Lower lobe of right lung (tissue), 2 donors: ENCODE measurements at places on chromosomes 7 and 10. TPM values are rescaled to one million over a fixed set of nuclear protein-coding genes. Genes with fewer than 3 reads are reported as not detected.
A peak's percentile ranks its signal among the peaks of the same experiment; 100 is the strongest.

BRAT1 gene
- 24.4 TPM for total RNA-seq

EPC1 gene
- total RNA-seq, result 40.3 TPM

NCF1 gene
- total RNA-seq, result 50.8 TPM

GRCh38 chr7:157559596-157560257 lies 222.9 kb downstream of the DNAJB6 start:
- DNase-seq, result peak; percentile 39

GRCh38 chr7:97835296-97836138 lies 36.7 kb downstream of the ASNS start:
- peak; percentile 59 for DNase-seq

GRCh38 chr7:54180796-54181195 lies 361.4 kb upstream of the VSTM2A start:
- DNase-seq, result no peak
